Anterior cingulate cortex (tissue), 58 donors: ENCODE measurements at places on chromosomes 16 and 17.

GRCh38 chr17:850851-851763 lies 69.0 kb downstream of the MRM3 start:
- no peak for DNase-seq

- DNase-seq = no peak
Observed at GRCh38 chr17:74520790-74521480, 10.3 kb downstream of the CD300LB start.

DNA sequence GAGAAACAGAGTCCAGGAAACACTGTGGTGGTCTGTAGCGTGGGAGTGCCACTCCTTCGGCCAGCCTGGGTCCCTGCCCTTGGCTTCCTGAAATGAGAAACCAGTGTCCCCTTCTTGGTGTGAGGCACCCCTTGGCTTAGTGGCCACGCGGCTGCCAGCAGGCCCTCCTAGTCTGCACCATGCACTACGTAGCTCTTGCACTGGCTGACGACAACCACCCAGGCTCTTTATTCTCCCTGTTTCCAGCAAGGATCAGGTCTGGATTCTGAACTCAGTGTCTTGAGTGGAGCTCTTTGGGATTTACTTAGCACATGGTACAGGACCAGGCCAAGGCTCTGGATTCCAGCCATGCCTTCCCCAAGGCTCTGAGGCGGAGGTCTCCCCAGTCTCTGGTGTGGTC lies 1.1 kb upstream of the SPEM3 start:
- no peak for DNase-seq

DNA sequence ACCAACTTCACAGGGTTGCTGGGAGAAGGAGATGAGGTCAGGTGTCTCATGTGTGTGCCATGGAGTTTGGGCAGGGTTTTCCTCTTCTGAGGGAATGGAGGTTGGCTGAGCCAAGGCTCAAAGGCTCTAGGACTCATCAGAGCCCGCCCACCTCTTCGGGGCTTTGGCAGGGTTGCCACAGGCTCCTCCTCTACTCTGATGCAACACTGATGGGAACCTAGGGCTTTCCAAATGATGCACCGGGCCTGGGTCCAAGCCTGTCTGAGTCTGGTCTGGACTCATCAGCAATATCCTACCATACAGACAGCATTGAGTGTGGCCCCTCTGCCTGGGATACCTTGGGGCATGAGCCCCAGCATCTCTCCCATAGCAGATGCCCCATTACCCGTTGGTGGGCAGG lies 59.5 kb upstream of the LHX1 start:
- no peak for DNase-seq

DNA sequence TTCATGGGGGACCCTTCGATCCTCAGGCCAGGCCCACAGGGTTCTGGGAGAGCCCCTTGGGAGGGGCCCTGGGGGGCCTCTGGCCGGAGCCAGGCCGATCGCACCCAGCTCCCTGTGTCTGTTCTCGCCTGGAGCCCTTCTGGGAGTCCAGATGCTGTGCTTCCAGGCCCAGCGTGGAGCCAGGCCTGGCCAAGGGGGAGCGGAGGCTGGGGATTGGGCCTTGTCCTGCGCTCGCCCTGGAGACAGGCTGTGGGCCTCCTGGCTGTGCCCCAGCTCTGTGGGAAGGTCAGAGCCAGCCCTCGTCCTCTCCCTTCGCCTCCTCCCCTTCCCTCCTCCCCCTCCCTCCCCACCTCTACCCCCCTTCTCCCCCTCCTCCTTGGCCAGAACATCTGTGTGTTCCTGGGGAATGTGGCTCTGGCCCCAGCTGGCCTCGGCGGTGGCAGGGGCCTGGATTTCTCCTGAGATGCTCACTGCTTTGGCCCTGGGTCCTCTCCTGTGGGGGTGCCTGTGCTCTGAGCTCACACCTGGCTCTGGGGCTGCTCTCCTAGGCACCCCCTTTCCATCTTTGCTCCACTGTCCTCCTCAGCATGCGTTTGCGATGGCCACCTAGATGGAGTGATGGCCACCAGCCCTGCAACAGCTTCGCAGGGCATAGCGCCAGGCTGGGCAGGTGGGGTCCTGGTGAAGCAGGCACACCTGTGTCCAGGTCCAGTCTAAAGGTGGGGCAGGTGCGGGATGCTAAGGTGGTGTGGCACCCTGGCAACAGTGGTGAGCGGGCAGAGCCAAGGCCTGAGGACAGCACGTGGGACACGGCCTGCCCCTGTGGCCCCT lies 90.6 kb upstream of the CIBAR2 start:
- peak; percentile 68 for DNase-seq

DNA sequence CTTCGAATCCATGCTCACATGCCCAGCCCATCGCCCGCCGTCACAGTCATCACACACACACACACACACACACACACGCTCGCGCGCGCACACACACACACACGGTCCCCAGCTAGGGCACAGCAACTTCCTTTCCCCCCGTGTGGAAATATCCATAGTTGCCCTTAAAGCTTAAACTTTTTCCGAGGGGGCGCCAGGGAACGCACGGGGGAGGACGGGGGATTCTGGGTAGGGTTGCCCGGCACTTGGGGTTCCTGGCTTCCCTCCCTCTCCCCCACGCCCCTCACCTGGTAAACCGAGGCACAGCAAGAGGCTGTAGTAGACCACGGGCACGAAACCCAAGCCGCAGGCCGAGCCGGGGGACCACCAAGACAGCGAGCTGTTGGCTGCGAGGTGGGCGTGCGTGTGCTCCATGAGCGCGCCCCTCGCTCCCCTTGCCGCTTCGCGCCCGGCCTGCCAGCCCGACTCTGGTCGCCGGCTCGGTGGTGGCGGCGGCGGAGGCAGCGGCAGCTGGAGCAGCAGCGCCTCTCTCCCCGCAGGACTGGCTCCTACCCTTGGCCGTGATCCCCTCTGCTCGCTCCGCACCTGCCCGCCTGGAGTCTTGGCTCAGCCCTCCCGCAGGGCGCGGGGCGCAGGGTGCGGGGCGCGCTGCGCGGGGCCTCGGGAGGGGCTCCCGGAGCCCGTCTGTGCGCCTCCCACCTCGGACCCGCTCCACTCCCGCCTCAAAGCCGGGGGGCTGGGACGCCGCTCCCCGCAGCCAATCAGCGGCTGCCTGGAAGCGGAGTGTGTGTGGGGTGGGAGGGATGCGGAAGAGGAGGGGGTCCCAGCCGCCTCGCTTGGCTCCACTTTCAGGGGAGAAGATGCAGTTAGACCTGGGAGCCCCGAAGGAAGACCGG lies at the start of gene GPR139:
TSS of gene GPR139 (minus strand) at position 688 of the 896 bp plus-strand sequence. CDS start at position 414, 274 bp downstream.
- no peak for DNase-seq

- no peak for DNase-seq
Observed at GRCh38 chr16:88003736-88004135, 52.5 kb downstream of the BANP start.

- DNase-seq = no peak
Observed at GRCh38 chr16:82328881-82329469, 159.0 kb upstream of the MPHOSPH6 start.

- no peak for DNase-seq
Observed at GRCh38 chr16:69131167-69131838, 1.1 kb downstream of the CHTF8 start.

DNA sequence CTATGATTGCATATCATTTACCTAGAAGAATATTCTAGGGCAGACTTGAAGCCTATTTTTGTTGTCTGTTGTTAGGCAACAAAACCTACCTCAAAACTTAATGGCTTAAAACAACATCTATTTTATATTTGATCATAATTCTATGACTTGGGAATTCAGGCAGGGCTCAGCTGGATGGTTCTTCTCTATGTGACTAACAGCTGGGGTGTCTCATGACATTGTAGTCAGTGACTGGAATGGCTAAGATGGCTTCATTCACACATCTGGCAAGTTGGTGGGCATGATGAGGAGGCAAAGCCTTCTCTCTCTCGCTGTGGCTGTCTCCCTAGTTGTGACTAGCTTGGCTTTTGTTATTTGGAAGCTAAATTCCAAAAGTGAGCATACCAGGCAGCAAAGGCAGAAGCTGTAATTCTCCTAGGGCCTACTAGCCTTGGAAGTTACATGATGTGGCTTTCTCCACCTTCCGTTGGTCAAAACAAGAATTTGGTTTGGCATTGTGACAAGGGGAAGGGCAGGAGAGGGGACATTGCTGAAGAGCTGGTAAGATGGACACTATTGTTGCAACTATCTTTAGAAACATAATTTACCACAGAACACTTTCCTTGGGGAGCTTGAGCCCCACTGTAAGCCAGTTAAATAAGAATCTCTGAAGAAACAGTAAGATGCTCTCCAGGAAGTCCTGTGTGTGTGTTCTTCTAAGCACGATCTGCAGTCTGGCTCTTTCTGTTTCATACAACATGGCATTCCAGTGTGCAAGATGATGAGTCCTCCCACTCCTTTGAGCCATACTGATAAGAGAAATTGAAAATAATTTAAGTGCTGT lies 39.4 kb downstream of the ZNRF1 start:
- no peak for DNase-seq
